Stimulated activated CD4-positive, alpha-beta T cell treated with anti-CD3 and anti-CD28 coated beads, Interleukin-4, amount 100 ng/mL, for 1 hour (primary cell): ENCODE measurements at places on chromosomes 11 and 22.

DNA sequence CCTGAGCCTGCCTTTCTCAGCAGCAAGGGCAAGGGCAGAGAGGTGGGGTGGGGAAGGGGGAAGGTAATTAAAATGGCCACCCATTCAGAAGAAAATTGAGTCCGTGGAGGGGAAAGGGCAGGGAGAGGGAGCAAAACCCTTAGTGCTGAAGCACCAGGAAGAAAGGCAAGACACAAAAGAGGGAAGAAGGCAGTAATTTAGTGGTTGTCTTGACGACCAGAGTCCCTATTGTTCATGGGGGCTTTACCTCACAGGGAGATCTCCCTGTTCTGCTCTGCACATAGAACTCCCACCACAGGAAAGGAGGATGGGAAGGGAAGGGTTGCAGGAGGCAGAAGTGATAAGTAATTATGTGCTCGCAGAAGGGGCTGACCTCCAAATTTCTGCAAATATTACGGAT, 23.4 kb downstream of the SNX19 start:
- no peak for DNase-seq

DNA sequence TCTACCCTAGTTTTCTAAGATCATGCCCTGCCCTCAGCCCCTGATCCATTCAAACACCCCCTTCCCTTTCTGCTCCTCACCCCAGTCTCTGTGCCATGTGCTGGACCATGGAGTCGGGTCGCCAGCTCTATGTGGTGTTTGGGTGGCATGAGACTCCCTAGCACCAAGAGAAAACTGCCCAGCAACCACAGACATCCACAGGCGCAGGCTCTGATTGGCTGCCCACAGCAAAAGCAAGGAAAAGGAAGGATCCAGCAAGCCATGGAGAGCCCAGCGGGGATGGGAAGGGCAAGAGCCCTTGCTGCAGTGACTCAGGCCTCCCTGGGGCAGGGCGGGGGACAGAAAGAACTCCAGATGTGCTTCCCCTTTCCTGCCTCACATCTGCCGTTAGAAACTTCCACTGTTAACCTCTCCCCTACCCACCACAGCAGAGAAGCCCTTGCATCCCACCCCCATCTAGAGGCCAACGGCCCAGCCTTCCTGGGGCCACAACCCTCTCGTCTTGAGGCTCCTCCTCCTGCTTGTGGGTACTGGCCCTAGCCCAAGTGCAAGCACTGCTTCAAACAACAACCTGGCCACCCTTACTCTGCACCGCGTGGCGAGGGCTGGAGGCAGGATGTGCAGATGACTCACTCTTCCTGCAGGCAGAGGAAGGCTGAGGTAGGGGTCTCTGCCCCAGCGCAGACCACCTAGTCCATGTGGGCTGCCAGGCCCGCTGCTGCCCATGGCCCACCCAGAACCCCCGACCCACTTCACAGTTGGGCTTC, 9.7 kb upstream of the AHNAK start:
- DNase-seq = peak; percentile 58

DNA sequence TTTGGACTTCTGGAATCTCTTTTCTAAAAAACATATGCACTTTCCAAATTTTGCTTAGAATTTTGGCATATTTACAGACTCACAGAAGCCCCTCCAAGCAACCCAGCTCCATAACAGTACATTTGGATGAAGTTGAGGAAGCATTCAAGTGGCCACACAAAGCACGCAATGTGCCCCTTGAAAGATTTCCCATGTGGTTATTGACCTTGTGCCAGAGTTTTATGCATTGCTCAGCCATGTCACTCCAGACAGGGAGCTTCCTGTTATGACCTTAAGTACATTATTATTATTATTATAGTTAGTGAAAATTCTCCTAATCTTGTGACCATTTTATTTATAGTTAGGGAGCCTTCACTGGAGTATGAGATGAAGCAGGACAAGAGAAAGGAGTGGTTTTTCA, 35.0 kb upstream of the BDNF start:
- no peak for DNase-seq

GRCh38 chr11:71185411-71185810, 67.0 kb downstream of the SHANK2 start:
- no peak for DNase-seq

- DNase-seq = peak; percentile 24
Measured at GRCh38 chr11:68312117-68312779, at the start of gene LRP5. TSS of gene LRP5 (plus strand) at chr11:68312591. CDS start at chr11:68312715, 124 bp downstream.

DNA sequence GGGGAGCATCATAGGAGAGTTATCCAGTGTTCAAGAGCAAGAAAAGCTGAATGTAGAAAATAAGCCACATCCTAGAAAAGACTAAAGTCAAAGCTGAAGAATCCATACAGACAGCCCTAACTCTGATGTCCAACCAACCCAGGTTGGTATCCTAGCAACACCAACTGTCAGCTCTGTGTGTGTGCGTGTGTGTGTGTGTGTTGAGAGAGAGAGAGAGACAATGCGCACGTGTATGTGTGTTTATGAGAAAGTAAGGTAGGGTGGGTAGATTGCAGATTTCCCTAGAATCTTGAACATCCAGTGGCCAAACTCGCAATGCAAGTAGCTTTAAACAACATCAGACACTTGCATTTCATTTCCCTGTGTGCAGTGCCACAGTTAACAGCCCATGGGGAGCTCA, 274.9 kb downstream of the FAM181B start:
- DNase-seq = no peak

DNA sequence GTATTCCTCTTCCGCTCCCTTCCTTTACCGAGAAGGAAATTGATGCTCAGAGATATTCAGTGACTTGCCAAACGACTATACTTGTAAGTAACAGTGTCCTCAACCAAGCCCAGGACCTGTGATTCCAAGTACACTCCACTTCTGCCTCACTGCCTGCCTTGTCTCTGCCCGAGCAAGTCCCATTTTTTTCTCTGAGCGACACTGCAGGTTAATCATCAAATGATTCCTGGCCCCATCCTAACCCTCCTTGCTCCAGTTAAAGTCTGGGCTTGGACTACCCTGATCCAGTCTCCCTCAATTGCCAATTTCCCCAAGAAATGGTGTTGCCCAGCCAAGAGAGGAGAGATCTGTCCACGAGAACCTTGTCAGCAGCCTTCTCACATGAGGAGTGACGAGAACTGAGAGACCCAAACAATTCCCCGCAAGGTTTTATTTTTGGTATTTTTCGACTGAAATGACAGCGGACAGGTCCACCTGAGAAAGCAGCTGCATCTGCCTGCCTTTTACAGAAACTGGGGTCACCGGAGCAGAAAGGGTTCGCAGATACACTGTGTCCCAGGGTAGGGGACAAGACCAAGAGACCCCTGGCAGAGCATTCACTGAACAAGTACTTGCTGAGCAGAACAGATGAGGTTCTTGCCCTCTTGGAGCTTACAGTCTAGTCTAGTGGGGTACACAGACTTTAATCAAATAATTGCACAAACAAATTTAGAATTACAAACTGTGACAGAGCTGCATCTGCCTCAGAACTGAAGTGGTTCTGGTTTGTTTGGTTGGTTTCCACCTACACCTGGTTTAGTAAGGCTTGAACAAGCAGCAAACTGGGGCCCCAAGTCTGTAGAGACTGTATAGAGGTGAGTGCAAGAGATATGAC, 11.4 kb downstream of the POU2AF1 start:
- DNase-seq = no peak

- no peak for DNase-seq
Measured at GRCh38 chr11:69071956-69072355, 23.2 kb downstream of the TPCN2 start.

DNA sequence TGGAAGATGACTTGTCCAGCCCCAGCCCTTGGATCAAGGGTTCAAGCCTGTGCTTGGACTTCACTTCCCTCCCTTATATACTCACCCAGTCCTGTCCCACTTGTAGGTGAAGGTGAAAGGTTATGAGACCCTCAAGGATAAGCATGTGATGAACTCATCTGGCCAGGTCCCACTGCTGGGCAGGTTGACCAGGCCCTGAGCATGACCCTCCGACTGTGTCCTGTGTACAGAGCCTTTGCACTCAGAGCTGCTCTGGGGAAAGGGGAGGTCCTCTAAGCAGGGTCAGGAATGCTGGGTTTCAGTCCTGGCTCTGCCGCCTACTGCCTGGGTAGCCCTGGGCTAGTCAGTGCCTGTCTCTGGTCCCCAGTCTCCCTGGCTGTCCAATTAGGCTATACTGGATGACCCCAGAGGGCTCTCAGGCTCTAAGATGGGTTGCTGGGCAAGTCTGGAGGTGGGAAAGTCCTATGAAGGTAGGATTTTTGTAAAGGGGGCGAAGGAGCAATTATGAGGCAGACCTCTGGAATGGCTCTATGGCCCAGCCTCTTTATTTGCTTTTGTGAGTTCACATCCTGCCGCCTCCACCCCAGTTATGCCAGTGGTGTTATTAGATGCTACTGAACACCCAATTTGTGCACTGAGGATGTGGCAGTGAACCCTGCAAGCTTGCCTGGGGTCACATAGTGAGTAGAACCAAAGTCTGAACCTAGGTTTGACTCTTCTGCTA, 14.1 kb downstream of the DGAT2 start:
- no peak for DNase-seq

DNA sequence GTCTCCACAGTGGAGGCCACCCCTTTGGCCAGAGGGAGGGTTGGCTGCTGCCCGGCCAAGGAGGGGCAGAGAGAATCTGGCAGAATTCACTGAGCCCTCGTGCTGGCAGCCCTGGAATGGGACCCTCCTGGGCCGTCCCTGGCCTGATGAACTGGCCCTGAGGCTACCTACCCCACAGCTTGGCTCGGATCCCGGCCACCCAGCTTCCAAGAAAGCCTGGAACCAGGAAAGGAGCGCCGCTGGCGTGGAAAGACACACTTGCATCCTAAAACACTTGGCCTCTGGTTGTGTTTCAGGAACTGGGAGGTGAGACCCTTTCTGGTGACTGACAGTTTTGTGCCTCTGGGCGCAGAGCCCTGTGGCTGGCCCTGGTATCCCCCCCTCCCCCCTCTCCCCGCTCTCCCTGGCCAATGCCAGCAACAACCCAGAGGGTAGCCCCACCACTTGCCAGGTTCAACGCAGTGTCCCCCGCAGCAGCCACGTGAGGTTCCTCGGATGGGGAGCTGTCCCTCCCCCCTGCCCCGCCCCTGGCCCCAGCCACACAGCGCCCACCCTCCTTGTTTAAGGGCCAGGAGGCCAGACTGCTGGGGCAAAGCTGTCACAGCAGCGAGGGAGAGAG, 693 bp downstream of the NFAM1 start:
- no peak for DNase-seq

- no peak for DNase-seq
Measured at GRCh38 chr11:42311514-42311913, 852.1 kb upstream of the LRRC4C start.

GRCh38 chr22:27487600-27488452, 313.7 kb downstream of the MN1 start:
- no peak for DNase-seq

DNA sequence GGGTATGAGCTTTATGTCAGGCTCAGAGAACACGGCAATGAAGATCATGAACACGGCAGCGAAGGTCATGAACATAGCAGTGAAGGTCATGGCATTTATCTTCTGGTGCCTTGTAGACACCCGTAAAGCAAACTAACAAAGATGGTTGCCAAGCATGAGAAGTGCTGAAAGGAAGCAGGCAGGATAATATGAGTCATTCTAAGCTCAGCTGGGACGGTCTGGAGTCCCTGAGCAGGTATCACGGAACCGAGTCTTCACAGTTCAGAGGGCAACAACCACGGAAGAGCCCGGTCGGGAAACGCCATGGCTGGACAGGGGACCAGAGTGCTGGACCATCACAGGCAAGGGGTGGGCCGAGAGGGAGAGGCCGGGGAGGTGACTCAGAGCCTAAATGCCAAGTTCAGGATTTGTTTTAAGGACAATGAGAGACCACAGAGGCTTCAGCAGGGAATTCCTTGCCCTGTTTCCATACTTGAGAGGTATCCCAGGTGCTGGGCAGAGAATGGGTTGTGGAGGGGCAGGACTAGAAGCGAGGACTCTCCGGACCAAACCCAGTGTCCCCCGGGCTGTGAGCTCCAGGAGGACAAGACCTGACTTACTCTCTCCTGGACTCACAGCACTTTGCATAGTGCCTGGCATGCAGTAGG, 13.1 kb upstream of the MS4A10 start:
- no peak for DNase-seq

- no peak for DNase-seq
Measured at GRCh38 chr11:70018816-70019215, 59.3 kb upstream of the ANO1 start.

DNA sequence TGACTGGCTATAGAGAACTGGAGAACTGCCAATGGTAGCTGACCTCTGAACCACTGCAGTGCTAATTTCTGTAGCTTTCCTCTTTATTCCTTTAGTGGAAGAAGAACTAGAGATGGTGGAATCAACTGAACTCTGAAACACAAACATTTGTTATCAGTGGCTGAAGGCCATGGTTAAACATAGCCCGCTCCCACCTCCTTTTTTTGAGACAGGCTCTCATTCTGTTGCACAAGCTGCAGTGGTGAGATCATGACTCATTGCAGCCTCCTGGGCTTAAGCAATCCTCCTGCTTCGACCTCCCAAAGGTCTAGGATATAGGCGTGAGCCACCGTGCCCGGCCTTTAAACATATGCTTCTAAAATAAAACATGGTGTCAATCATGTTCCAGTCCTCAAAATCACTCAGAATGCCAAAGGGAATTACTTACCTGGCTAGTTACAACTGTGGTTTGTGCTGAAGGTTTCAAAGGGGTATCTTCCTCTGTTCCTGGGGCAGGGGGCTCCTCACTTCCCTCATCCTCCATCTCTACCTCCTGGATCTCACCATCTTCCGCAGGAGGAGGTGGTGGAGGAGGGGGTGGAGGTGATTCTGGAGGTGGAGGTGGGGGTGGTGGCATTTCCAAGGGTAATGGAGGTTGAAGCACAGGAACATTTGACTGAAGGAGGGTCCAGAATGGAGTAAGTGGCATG, 9.0 kb upstream of the AGBL2 start:
- no peak for DNase-seq

- DNase-seq = no peak
Measured at GRCh38 chr11:76636826-76637460, 33.6 kb downstream of the LRRC32 start.

GRCh38 chr11:67449116-67449844, 3.2 kb downstream of the GPR152 start:
- no peak for DNase-seq

- no peak for DNase-seq
Measured at GRCh38 chr22:28620244-28620922, 59.3 kb downstream of the TTC28 start.

- DNase-seq = no peak
Measured at GRCh38 chr22:41411021-41411851, 29.5 kb downstream of the TEF start.

DNA sequence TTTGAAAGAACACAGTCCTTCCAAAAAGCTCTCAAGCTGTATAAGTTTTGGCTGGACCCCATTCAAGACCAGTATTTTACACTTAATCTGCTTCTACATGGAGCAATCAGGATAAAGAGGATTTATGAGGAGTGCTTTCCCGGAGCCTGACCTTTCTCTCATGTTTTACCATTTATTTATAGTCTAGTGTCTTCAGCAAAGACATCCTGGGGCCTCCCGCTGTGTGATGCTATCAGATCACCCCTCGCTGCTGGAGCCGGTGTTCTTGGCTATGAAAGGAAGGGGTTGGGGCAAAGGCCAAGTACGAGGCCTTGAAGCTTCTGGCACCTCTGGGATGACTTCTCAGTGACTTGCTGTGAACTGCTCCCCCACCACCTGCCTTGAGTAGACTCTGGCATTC, 189.6 kb downstream of the ADAMTS15 start:
- DNase-seq = no peak
